Stimulated activated CD8-positive, alpha-beta memory T cell treated with anti-CD3 and anti-CD28 coated beads, Interleukin-15, amount 100 ng/mL, for 4 hours (primary cell): ENCODE measurements at places on chromosomes 6 and 20.

GRCh38 chr6:129393654-129394053 is 316.3 kb downstream of the ARHGAP18 start:
- DNase-seq: no peak

GRCh38 chr6:47008397-47008763 is 33.8 kb downstream of the ADGRF1 start:
- no peak for DNase-seq

DNA sequence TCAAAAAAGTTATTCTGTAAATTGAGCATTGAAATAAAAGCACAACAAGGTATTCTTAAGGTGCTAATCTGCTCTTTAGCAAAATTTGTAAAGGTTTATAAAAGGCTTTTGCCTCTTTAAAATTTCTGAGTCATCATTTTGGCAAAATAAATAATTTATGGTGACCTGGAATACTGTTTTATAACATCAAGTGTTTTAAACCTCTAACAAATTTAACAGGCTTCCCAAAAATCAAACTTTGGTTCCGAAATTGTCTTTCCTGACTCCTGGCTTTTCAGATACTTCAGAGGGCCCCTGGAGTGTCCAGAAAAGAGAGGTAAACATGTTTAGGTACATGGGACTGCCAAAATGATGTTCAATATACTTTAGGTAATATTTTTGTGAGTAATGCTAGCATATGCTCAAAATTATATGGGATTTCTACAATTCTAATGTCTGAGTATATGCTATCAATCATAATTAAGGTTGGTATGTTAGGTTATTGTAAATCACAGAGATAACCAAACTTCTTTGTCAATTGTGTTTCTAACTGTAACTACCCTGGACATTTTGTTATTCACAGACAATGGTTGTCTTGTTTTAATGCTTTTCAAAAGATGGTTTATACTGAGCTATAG is 160.3 kb upstream of the OLIG3 start:
- DNase-seq: no peak

- no peak for DNase-seq
Measured at GRCh38 chr6:149965194-149966020, 1.7 kb downstream of the ULBP1 start.

- DNase-seq: no peak
Measured at GRCh38 chr6:72966628-72967280, 258.5 kb downstream of the KHDC1L start.
